Cortex of kidney (tissue), 1 donor: ENCODE measurements at places on chromosomes 13 and 19.

DNA sequence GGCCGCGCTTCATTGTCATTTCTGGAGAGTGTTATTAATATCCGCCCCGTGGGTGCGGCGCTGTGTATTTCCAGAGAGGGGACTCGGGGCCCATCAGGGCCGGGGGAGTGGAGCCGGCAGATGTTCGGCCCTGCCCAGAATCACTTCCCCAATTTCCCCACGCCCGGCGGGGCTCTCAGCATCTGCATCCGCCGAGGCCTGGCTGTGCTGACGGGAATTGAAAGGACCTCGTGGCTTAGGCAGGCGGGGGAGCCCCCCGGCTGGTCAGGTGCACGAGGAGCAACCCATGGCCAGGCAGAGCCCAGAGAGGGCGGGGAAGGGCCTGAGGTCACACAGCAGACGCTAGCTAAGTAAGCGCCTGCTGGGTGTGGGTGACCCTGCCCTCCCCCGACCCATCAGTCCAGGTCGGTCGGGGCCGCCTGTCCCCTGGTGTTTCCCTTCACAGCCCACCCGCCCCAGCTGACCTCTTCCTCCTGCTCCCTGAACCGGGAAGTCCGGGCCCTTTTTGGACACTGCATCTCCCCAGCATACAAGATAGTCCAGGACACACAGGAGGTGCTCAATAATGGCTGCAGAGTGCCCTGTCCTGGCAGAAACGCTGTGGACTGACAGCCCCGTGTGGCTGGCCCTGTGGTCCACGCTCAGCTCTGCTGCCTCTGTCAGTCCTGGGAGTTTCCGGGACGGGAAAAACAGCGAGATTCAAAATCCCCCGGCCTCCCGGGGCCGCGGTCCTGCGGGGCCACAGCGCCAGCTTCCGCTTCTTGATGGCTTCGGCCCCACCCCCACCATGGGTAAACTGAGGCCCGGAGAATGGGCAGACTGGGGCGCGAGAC, 22.1 kb downstream of the ARID3A start:
- no peak for DNase-seq

- DNase-seq = no peak
These were observed 4.7 kb downstream of the IL17D start for GRCh38 chr13:20708216-20708615.

- DNase-seq = no peak
These were observed 166.3 kb downstream of the STK24 start for GRCh38 chr13:98410612-98411011.

DNA sequence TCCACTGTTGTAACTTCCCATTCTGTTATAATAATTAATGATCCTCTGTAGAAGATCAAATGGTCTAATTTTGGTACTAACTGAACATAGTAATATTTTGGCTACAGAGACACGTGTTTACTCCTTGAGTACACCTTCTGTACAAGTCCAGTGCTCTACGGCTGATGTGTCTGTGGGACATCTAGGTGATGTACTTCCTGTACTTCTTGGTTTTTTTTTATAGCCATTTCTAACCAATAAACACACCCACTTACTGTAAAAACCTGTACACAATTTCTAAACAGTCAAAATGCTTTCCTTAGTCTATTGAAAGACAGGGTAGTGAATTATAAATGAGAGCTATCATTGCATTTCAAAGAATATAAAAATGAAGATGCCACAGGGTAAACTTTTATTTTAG, 118.7 kb downstream of the RNF17 start:
- DNase-seq = no peak

GRCh38 chr19:2699413-2700140, 2.9 kb downstream of the GNG7 start:
- no peak for DNase-seq

GRCh38 chr19:1276628-1277022, 1.3 kb downstream of the FAM174C start:
- DNase-seq = no peak

- DNase-seq = no peak
These were observed 175.0 kb downstream of the PTPRS start for GRCh38 chr19:5165697-5166019.

GRCh38 chr13:47133011-47133445, 236.2 kb upstream of the HTR2A start:
- no peak for DNase-seq
